ENCODE measurements at places on chromosomes 4 and X.
A peak's percentile ranks its signal among the peaks of the same experiment; 100 is the strongest.

DNA sequence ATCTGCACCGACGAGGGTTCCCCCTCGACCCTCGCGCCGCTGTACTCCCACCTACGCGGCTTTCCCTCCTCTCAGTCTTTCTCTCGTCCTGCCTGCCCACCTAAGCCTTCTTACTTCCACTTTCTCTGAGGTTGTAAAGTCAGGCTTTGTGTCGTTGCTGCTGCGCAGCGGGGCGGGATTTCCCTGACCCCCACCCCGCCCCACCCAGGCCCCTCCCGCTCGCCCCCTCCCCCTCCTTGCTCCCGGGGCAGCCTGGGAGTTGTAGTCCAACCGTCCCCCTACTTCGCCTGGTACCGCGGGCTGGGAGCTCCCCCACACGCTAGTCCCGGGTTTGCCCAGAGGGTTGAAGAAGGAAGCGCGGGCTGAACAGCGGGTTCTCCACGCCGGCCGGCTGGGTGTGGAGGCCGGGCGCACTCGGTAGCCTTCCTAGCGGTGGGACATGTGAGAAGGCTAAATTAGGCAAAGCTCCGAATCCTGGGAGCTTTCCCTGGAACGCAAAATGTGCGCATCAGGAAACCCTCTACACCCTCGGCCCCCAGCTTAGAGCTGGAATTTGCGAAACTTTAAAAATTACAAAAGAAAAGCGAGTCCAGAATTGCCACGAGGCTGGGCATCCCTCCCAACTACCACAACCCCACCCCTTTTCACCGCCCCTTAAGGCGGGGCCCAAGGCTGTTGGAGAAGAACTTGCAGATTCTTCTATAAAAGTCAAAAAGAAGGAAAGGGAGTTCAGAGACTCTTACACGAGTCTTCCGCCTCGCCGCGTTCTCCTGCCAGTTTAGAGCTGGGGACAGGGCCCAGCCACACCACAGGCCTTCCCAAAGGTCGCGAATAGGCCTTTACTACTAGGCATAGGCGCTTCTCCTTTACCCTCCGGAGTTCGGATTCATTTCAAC is at the start of gene ATP11C:
Gene ATP11C, minus strand, starts transcription at position 153 of the 896 bp plus-strand sequence. CDS start 1,011 bp downstream, outside the sequence.
- peak; percentile 73 for DNase-seq

GRCh38 chrX:110804446-110804845 is 8.8 kb upstream of the CHRDL1 start:
- DNase-seq = no peak

- peak; percentile 24 for DNase-seq
These were observed 18.2 kb upstream of the ABLIM2 start for GRCh38 chr4:8176547-8177399.

- no peak for DNase-seq
These were observed 101.4 kb upstream of the GPC4 start for GRCh38 chrX:133516686-133517085.

DNA sequence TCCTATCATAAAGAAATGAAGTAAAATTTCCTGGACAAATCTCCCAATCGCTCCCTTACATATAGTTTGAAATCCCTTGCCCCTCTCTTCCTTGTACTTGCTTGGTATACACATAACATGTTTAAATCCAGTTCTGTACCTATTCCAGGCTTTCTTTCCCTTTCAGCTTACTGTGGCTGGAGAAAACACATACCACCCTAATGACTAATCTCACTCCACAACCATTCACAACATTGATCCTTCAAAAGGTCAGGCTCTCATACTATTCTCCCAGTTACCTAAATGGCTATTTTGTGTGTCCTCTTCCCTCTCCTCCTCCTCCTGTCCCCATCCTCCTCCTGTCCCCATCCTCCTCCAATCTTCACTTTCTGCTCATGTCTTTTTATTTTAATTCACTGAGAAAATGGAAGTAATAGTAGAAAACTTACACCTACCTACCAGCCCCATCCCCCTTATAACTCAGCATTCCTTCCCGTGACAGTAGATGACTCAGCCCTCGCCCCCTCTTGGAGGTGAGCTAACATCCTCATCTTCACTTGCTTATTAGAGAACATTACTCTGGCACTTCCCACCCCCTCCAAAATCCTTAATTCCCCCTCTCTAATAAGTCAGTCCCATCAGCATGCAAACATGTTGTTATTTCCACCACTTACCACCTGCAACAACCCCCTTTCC is 77.5 kb downstream of the IL15 start:
- DNase-seq = no peak

- no peak for DNase-seq
These were observed 30.9 kb downstream of the CD38 start for GRCh38 chr4:15809058-15809457.

DNA sequence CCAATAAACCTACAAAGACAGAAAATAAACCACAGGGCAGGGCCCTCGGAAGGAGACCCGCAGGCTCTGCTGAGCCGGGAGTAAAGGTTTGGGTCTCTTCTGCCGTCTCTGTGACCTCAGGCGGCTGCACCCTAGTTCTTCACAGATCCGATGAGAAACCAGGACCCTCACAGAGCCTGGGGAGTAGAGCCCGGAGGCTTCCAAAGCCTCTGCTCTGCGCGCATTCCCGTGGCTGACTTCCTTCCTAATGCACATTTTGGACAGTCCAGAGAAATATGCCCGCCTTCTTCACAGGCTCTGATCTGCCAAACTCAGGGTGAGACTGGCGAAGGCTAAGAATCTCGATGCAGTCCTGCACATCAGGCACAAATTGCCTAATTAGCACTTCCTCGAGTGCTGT is 245.5 kb downstream of the EVC2 start:
- DNase-seq = no peak

DNA sequence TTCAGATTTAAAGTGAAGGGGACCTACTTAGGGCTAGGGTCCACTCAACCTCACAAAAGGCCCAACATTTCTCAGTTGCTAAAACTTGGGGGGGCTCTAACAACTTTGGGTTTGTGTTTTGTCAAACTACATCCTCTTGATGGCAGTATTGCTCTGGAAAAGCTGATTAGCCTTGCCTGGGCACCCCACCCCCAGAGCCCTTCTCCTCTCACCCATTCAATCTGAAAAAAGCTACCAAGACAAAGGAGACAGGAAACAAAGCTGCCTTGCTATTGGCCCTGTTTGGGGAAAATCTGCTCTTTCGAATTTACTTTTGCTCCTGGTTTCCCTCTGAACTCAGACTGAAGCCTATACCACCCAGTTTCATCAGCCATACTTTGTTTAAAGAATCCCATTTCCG is 195.2 kb upstream of the STK26 start:
- DNase-seq = no peak

DNA sequence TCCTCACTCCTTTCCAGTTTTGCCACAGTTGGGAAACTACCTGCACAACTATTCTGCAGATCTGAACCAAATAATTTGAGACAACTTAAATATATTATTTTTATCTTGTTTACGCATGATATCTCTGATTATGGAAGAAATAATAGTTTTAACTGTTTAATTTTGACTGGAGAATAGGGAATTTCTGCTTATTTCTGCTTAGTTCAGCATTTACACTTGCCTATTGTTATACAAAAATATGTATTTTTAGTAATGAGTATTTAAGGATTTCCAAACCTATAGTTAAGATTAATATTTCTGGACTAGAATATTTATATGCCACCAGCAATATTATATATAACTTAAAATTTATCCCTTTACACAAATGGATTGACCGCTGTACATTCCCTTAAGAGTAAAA is 125.5 kb downstream of the NWD2 start:
- DNase-seq = no peak

- DNase-seq = no peak
These were observed 35.0 kb upstream of the MAML3 start for GRCh38 chr4:140188975-140189374.

- DNase-seq = no peak
These were observed 18.0 kb downstream of the MBNL3 start for GRCh38 chrX:132470831-132471230.

- no peak for DNase-seq
These were observed 231.1 kb upstream of the CENPE start for GRCh38 chr4:103429283-103429682.

DNA sequence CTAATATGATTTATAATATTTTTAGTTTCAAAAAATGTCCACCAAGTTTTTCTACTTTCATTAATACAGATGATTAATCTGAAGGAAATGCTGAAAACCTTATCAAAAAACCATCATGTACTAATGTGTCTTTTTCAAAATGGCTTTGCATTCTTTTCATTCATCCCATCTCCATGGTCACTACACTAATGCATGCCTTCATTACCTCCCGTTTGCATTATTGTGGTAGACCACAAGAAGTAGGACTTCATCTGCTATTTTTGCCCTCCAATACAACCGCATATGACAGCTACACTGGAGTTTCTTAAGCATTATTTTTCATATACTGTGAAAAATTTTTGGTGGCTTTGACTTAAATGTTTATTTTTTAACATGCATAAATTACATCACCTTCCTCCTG is 37.9 kb upstream of the FSTL5 start:
- no peak for DNase-seq

DNA sequence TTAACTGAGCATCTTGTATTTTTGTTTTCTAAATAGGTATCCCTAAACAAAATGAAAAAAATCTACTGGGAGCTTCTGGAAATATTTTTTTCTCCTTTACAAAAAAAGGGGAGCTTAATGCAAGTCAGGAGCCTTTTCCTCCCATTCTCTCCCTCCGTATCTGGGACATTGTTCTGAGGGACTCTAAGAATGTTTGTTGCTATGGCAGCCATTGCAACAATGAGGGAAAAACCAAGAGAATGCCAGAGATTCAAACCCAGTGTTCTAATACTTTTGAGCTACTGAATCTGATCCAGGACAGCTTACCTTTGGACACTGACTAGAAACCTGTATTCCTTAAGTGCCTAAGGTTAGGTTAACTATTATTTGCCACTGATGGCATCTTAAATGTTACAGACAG is 485.7 kb upstream of the HS3ST1 start:
- no peak for DNase-seq

DNA sequence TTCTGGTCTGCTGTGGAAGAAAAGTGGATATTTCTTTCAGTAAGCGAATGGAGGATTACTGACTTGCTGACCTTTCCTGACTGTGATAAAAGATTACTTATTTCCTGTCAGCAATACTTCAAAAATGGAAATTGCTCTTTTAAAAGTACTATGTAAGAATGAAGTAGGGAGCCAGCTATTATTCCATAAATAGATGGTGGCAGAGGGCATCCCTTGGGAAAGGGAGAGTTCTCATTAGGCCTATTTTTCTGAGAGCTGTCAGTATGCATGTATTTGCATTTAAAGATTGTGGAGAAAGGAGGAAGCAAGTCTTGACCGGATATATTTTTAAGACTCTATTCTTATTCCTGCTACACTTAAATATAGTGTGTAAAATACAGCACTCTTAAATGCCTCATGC is 37.2 kb downstream of the TMEM47 start:
- no peak for DNase-seq

- no peak for DNase-seq
These were observed 819.2 kb downstream of the PCDH18 start for GRCh38 chr4:136713140-136713539.

- DNase-seq = no peak
These were observed 63.4 kb downstream of the NBDY start for GRCh38 chrX:56792270-56793111.

DNA sequence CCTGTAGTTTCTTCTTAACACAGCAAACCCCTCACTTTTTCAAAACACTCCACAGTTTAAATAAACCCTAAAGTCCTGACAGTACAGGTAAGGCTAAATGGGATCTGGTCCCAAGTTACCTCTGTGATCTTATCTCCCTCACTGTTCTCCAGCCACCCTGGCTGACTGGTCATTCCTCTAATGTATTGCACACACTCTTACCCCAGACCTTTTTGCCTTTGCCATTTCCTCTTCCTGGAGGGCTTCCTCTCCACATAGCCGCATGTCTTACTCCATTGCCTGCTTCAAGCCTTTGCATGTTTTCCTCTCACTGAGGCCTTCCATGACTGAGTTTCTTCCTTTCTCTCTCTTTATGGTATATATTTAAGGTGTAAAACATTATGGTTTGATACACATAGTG is 19.5 kb upstream of the ANXA3 start:
- DNase-seq = no peak

DNA sequence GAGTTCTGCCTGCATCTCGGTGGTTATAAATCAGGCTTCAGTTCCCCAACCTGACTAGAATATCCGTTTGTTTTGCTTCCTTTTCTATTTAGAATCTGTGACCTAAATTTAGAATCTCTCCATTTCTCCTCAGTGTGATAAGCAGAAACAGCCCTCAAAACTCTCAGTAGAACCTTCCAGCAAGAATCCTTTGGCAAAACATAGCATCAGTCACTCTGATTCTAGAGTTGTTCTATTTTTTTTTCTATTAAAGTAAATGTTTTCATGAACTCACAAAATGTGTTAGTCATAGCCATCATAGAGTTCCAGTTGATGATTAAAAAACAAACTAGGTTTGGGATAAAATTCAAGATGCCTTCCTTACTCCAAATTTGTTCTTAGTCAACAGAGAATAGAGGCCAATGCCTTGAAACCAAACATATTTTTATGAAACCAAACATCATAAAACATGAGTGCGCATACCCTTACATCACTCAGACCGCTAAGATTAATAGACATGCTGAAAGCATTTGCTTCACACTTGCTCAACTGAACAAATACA is 13.2 kb upstream of the C1QTNF7 start:
- no peak for DNase-seq

DNA sequence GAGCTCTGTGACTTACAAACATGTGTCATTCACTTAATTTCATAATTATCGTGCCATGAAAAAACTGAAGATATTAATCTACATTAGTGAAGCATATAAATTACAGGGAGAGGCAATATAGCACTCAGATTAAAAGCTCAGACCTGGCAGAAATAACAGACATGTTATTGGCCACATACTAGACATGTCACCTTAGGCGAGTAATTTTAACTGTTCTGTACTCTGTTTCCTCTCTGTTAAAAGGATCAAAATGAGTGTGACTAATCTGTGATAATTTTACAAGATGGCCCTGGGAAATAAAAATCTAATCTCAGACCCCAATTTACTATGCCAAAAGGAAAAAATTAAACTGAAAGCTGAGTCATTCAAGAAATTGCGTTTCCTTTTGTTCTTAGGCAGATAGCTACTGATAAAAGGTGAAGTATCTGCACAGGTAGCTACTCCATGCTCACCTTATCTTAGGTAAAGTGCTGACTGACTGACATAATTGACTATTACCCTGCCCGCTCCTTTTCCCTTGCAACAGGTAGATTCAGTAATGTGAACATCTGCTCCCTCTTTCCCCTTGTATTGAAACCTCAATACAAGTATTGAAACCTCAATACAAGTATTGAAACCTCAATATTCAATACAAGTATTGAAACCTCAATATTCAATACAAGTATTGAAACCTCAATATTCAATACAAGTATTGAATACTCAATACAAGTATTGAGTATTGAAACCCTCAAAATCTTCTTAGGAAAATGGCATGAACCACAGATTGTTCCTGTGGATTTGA is 33.2 kb downstream of the RELL1 start:
- DNase-seq = no peak

GRCh38 chrX:11665168-11666111 is at the start of gene ARHGAP6:
Gene ARHGAP6, minus strand, starts transcription at chrX:11665920. Its CDS starts 1,092 bp downstream, at chrX:11664828.
- no peak for DNase-seq

- no peak for DNase-seq
These were observed 6.2 kb downstream of the LINC00632 start for GRCh38 chrX:140715787-140716186.

- DNase-seq = no peak
These were observed 13.5 kb downstream of the DCHS2 start for GRCh38 chr4:154478128-154478527.

- DNase-seq = no peak
These were observed 986.0 kb downstream of the CCSER1 start for GRCh38 chr4:91113130-91113706.
